ENCODE measurements at places on chromosomes 3 and 15.

- DNase-seq = no peak
These were observed 85.1 kb downstream of the STAG1 start for GRCh38 chr3:136667081-136667480.

GRCh38 chr3:108125153-108125543 lies 34.3 kb upstream of the CD47 start:
- DNase-seq = no peak

- no peak for DNase-seq
These were observed 313.6 kb upstream of the LMCD1 start for GRCh38 chr3:8187996-8188395.

GRCh38 chr15:52078876-52079700 lies 33.5 kb downstream of the BCL2L10 start:
- peak; percentile 74 for DNase-seq

DNA sequence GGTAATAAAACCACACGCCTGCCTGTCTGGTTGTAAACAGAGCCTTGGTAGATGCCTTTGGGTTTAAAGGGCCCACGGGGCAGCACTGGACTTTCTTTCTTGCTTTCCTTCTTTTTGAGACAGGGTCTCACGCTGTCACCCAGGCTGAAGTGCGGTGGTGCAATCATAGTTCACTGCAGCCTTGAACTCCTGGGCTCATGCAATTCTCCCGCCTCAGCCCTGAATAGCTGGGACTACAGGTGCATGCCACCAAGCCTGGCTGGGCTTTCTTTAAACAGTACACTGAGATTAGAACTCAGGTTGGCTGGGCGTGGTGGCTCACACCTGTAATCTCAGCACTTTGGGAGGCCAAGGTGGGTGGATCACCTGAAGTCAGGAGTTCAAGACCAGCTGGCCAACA lies 42.2 kb downstream of the POC1A start:
- DNase-seq = no peak

DNA sequence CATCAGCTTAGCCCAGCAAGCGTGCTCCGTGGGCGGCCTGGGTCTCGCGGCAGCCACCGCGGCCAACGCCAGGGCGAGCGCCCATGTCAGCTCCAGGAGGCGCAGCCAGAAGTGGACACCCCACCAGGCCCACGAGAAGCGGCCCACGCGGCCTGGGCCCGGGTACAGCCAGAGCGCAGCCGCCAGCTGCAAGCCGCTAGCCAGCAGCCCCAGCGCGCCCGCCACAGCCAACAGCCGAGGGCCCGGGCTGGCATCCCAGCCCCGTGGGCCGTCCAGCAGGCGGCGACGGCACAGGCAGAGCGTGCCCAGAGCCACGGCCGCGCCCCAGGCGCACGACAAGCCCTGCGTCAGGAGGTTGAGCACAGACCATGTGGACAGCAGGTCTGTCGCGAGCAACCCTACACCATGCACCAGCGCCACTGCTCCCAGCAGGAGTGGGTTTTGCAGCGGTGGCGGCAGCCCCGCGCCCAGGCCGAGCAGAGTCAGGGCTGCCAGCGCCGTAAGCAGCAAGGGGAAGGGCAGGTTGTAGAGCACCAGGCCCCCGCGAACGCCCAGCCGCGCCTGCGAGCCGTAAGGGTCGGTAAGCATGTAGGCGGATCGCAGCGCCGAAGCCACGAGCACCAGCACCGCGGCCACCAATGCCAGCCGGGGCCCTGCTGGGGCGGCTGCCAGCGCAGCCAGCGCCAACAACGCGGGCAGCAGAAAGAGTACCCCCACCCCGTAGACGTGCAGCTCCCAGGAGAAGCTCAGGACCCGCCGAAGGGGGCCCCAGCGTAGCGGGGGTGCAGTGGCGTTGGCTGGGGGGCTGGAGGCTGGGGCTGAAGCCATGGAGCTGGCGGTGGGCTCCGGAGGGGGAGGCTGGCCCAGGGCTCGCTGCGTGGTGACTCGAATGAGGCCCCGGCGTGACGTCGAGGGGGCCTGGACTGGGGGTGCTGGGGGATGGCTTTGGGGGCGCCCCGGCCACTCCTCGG lies 4.9 kb downstream of the PRRT3 start:
- DNase-seq = no peak

GRCh38 chr3:76497636-76498035 lies 542.3 kb upstream of the ROBO2 start:
- no peak for DNase-seq

DNA sequence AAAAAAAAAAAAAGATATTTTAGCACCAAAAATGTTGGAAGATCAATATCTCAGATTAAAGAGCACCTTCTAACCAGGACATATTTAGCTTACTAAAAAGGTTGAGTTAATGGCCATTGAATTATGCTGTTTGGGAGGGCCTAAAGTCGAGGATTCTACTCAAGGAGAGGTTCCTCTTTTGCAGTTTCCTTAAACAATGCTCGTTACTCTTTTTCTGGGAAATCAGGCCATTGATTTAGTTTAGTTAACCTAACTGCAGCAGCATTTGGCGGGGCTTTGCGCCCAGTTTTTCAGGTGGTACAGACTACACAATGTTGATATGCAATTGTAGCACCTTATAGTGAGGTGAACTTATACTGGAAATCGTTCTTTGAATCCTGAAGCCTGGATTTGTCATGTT lies 6.8 kb downstream of the ABHD2 start:
- DNase-seq = no peak

- DNase-seq = no peak
These were observed 42.5 kb downstream of the TRAK1 start for GRCh38 chr3:42133500-42134298.

DNA sequence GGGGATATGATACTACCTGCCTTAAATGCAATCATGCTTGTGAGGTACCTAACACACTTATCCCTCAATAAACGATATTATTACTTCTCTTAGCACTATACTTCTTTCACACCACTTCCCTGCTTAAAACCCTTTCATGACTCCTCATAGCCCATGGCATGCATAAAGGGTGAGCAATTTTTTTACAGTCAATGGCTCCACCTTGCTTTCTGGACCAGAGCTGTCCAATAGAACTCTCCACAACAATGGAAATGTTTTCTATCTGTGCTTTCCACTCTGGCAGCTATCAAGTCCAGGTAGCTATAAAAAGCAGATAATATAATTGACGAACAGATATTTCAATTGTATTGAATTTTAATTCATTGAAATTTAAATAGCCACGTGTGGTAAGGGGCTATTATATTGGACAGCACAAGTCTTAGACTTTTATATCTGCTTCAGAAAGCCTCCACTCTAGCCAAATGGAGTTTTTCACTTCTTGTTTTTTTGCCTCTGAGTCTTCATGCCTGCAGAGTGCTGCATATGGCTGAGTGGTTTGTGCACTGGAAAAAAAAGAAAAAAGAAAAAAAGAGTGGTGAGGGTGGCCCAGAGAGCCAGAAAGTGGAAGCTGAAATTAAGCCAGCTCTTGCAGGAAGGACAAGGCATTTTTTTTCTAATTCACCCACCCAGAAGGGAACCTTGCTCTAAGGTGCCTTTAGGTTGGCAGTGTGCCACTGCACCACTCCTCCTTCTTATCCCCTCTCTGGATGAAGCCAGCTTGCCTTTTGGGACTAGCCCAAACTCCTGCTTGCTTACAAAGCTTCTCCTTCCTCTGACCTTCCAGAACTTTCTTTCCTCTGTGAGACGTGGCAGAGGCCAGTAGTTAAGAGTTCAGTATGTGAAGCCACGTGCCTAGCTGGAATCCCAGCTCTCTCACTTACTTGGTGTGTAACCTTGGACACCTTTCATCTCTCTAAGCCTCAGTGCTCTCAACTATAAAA lies 239.0 kb upstream of the LRTM1 start:
- no peak for DNase-seq

GRCh38 chr15:101625980-101626379 lies 26.2 kb downstream of the TM2D3 start:
- no peak for DNase-seq

DNA sequence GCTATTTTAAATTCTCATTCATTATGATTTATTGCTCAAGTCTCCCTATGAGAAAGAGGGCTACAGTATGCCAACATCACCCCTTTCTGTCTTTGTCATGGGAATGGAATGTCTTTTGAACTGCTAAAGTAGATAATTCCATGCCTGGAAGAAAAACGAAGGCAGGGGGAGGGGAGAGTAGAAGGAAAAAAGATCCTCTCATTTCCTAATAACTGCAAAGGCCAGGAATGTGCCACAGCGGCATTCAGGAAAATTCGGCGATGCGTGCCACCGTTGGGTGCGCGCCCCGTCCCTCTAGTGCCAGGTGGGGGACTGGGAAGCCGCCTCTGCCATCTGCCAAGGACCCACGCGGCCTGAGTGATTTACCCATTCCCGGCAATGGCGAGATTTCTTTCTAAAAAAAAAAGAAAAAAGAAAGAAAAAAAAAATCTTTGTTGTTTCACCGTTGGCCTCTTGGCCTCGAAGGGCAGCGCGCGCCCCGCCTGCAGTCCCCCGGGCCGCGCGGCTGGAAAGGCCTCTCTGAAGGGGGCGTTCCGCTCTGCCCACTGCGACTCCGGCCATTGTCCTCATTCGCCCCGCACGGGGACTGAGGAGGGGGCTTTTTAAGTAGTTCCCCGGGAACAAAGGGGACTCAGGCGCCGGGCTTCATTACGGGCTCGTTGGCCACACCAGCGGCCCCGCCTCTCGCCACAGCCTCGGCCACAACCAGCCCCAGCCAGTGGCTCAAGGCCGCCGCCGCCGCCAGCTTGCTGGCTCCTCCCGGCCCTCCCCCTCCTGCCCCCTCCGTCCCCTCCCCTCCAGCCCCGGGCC lies 54.5 kb downstream of the CPN2 start:
- DNase-seq = no peak

DNA sequence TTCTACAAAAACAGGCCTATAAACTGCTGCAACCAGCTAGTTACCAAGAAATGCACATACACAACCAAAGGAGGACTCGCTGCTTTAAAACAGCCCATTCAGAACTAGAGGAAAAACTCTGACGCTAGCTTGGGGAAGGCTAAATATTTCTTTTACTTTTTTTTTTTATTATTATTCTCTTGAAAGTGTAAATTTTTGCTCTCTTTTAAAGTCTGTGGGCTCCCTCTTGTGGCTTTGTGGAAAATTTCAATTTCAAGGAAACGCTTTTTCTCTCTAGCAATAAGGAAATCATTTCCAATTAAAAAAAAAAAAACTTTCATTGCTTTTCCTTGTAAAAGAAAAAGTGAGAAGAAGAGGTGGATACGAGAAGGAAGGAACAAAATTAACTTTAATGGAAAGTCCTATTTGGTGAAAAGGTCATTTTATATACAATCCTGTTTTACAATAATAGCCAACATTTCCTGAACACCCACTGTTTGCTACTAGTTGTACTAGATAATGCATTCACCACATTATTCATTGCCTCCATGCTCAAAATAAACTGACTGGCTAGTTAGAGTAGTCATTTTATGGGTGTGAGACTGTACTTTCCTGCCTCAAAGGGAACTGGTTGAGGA lies 51.2 kb upstream of the SAMMSON start:
- DNase-seq = no peak
